Ascending aorta (tissue), 2 donors: ENCODE measurements at places on chromosomes 2 and 18. TPM values are rescaled to one million over a fixed set of nuclear protein-coding genes. Genes with fewer than 3 reads are reported as not detected.

- DNase-seq = no peak
- no peaks in the 10 kb centered on the region for H3K36me3 ChIP-seq
- H3K4me3 ChIP-seq = no peak overlapping the region
Observed at GRCh38 chr2:136257893-136258292, 139.9 kb upstream of the CXCR4 start.

GRCh38 chr18:44715245-44715644 is 34.6 kb downstream of the SETBP1 start:
- peaks cover 5% of the 10 kb centered on the region for H3K36me3 ChIP-seq
- no peak overlapping the region for H3K4me3 ChIP-seq
- no peak overlapping the region for H3K27ac ChIP-seq
- DNase-seq = no peak
- H3K27me3 ChIP-seq = no peaks in the 10 kb centered on the region
- H3K4me1 ChIP-seq = no peaks in the 10 kb centered on the region

GRCh38 chr2:207123335-207123744 is 42.4 kb downstream of the KLF7 start:
- no peaks in the 10 kb centered on the region for H3K27me3 ChIP-seq
- peaks cover 14% of the 10 kb centered on the region for H3K36me3 ChIP-seq

DNA sequence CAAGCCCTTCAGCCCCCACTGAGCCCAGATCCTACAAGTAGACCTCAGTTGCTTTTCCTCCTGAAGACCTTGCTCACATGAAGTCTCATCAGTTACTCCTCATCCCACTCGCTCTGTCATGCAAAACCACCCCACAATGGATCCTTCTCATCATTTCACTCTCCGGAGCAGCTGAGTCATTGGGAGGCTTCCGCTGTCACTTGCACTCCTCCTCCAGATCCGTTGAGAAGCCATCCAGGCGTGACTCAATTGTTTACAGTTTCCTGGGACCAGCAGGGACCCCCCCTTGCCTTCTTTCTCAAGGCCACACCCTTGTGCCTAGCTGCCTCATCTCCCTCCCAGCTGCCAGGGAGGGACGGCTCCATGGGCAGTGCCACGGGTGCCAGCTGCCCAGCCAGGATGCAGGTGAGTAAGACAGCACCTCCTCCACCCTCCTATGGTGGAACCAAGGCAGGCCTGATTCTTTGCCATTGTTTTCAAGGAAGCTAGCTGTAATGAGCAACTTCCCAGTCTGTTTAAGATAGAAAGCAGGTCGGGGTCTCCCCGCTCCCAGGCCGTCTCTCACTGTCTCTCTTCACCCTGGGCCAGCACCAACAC is 16.3 kb downstream of the GPR55 start:
- no peak for DNase-seq
- H3K36me3 ChIP-seq = no peaks in the 10 kb centered on the region
- H3K4me3 ChIP-seq = no peak overlapping the region
- H3K27me3 ChIP-seq = no peaks in the 10 kb centered on the region

- no peak overlapping the region for H3K27ac ChIP-seq
- no peaks in the 10 kb centered on the region for H3K27me3 ChIP-seq
- no peak overlapping the region for H3K4me3 ChIP-seq
- H3K36me3 ChIP-seq = no peaks in the 10 kb centered on the region
- DNase-seq = no peak
- H3K4me1 ChIP-seq = no peaks in the 10 kb centered on the region
Observed at GRCh38 chr2:48695991-48696390, 59.5 kb downstream of the LHCGR start.

DNA sequence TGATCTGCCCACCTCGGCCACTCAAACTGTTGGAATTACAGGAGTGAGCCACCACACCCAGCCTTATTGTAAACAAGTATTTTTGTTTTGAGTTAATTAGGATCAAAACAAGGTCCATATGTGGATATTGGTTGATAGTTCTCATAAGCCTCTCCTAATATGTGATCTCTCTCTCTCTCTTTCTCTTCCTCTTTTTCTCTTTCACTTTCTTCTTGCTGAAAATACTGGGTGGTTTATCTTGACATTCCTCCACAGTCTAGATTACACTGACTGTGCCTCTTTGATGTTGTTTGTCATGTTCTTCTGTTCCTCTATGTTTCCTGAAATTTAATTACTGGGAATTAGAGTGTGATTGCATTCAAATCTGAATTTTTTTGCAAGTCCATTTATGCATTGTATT is 547.5 kb upstream of the NRXN1 start:
- no peak overlapping the region for H3K4me3 ChIP-seq
- no peak for DNase-seq
- no peaks in the 10 kb centered on the region for H3K27me3 ChIP-seq
- no peaks in the 10 kb centered on the region for H3K4me1 ChIP-seq

- H3K27me3 ChIP-seq = no peaks in the 10 kb centered on the region
- no peak overlapping the region for H3K4me3 ChIP-seq
- H3K4me1 ChIP-seq = no peaks in the 10 kb centered on the region
- no peak overlapping the region for H3K27ac ChIP-seq
- DNase-seq = no peak
Observed at GRCh38 chr2:28435241-28435640, 42.6 kb downstream of the FOSL2 start.

Gene CFAP221
- total RNA-seq = not detected

Gene ALPP
- not detected for total RNA-seq

Gene EVA1A
- not detected for total RNA-seq

Gene FHOD3
- 12.7 TPM for total RNA-seq

Gene EHD3
- 22.5 TPM for total RNA-seq
